ENCODE measurements at places on chromosomes 16 and 17. TPM values are rescaled to one million over a fixed set of nuclear protein-coding genes. Genes with fewer than 3 reads are reported as not detected.

The EVI2A gene
- not detected for total RNA-seq

The CLUH gene
- total RNA-seq = 111 TPM

The DRC3 gene
- total RNA-seq = 2.3 TPM

The ST6GALNAC1 gene
- 0.52 TPM for total RNA-seq

The COX10 gene
- 20.9 TPM for total RNA-seq

The C17orf100 gene
- 3.0 TPM for total RNA-seq

The TBC1D3C gene
- not detected for total RNA-seq

The CDC42EP4 gene
- 69.9 TPM for total RNA-seq

The BMERB1 gene
- total RNA-seq = 79.9 TPM

The MYH11 gene
- total RNA-seq = 0.09 TPM

The ROGDI gene
- 15.5 TPM for total RNA-seq

The TBC1D3H gene
- total RNA-seq = not detected

The IQCK gene
- 10.8 TPM for total RNA-seq

The CX3CL1 gene
- 0.07 TPM for total RNA-seq

The SLC6A2 gene
- 0.07 TPM for total RNA-seq

The PIPOX gene
- 0.29 TPM for total RNA-seq

The CHST6 gene
- 0.17 TPM for total RNA-seq

The KRTAP1-5 gene
- total RNA-seq = not detected

The MED31 gene
- 25.4 TPM for total RNA-seq

The KRT39 gene
- total RNA-seq = not detected

The MPDU1 gene
- 135 TPM for total RNA-seq

The USP43 gene
- total RNA-seq = 3.5 TPM

The FBXW10B gene
- 3.6 TPM for total RNA-seq

The NOS2 gene
- total RNA-seq = 0.33 TPM

The ZG16 gene
- not detected for total RNA-seq

The LRRC46 gene
- total RNA-seq = 4.8 TPM

The HOXB9 gene
- total RNA-seq = 7.5 TPM

The GPR179 gene
- total RNA-seq = 0.03 TPM

The ADAP2 gene
- total RNA-seq = 2.8 TPM

The KCNJ18 gene
- not detected for total RNA-seq

The TLCD1 gene
- 27.5 TPM for total RNA-seq

The MYO1D gene
- 1.7 TPM for total RNA-seq

The KAT7 gene
- 29.2 TPM for total RNA-seq

The FOXF1 gene
- total RNA-seq = 0.03 TPM

The TMEM231 gene
- total RNA-seq = 7.4 TPM

The RAB34 gene
- 212 TPM for total RNA-seq

The CDK10 gene
- total RNA-seq = 36.2 TPM

The CCL4 gene
- 0.29 TPM for total RNA-seq

The IL21R gene
- 0.02 TPM for total RNA-seq

The TNFRSF13B gene
- total RNA-seq = not detected

The SLC43A2 gene
- total RNA-seq = 6.5 TPM

The ZNF287 gene
- total RNA-seq = 8.3 TPM

The GLG1 gene
- total RNA-seq = 46.4 TPM

The HCRT gene
- total RNA-seq = not detected

The SPATA2L gene
- total RNA-seq = 10.6 TPM

The CCL14 gene
- total RNA-seq = not detected

The XYLT1 gene
- 0.96 TPM for total RNA-seq

Measured in A549 treated with dexamethasone at 1 μM for 4 hours (cell line).